Fibroblast of skin of right biceps (primary cell): ENCODE measurements at places on chromosomes 2 and 18.
A peak's percentile ranks its signal among the peaks of the same experiment; 100 is the strongest.

- DNase-seq = no peak
Measured at GRCh38 chr2:14072338-14072737, 560.2 kb upstream of the LRATD1 start.

GRCh38 chr18:29912351-29912750, 1130.2 kb downstream of the DSC3 start:
- no peak for DNase-seq

DNA sequence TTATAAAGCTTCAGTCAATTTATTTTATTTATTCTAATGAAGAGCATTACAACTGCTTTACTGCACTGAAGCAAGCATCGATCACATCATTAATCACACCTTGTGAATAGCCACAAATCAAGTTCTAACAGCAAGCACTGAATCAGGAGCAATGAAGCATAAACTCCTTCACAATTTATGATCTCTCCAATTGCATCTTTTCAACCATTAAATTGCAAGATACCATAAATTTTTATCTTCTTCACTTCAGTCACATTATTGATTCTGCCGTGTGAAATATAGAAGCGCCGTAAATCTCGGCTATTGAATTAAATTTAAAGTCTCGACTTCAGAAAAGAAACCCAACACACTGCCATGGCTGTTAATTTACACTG, 298.7 kb downstream of the CDCA7 start:
- DNase-seq = no peak

- peak; percentile 60 for DNase-seq
Measured at GRCh38 chr2:9666306-9666705, 35.5 kb upstream of the YWHAQ start.

- DNase-seq = no peak
Measured at GRCh38 chr2:74755386-74755785, 78.5 kb upstream of the HK2 start.

- peak; percentile 85 for DNase-seq
Measured at GRCh38 chr2:177753682-177754491, 318.7 kb downstream of the PDE11A start.

DNA sequence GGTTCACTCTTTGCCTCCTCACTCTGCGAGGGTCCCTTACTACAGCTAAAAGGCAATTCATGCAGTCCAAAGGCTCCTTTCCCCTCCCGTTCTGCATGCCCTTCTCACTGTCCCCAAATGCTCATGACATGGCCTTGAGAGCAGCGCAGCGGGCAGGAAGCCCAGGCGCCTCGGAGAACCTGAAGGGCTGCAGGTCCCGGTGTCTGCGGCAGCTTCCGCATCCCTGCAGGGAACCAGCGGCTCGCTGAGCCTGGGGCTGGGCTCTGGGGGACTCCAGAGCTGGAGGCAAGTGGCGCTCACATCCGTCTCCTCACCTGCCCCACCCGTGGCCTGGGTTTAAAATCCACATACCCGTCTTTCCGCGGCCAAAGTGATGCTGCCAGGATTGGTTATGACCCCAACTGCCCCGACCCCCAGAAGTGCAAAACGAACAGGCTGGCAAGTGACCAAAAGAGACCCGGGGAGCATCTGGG, 462 bp upstream of the CIDEA start:
- no peak for DNase-seq

- no peak for DNase-seq
Measured at GRCh38 chr2:105636109-105636740, 108.5 kb upstream of the NCK2 start.
